NCI-H69 (cell line): ENCODE measurements at places on chromosomes 4 and X.

- DNase-seq: no peak
Measured at GRCh38 chrX:853304-853703, 222.7 kb downstream of the SHOX start.

DNA sequence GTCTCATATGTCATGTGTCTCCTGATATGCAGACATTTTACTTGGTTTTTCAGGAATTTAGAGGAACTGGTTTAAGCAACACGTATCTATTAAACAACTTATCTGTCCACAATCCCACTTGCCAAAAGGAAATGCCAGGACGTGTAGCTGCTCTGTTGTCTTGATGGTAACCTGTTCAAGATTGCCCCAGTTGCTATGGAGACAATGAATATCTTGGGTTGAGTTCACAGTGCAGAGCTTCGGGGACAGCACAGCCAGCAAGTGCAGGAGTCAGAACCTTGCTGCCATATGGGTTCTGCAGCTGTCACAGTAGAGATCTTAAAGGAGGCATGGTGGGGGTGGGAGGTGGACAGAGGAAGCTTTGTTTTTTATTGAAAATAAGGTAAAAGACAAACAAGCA lies 28.7 kb upstream of the FAM9B start:
- DNase-seq: no peak

- peak; percentile 91 for DNase-seq
Measured at GRCh38 chr4:8410641-8411271, 29.8 kb downstream of the ACOX3 start.

DNA sequence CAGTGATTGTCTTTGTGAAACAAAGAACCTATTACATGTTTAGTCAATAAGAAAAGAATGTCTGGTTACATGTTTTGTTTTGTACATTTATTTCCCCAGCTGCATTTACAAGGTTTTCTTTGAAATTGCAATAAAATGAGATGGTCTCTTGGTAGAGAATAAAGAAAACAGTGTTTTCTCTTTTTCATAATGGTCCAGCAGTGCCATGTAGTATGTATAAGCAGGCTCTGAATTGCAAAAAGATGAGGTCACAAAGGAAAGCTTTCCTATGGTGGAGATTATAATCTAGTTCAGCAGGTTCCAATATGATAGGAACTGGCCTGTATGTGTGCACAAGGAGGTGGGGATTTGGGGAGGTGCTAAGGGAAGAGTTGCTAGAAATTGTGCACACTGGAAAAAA lies 1417.3 kb downstream of the STIM2 start:
- DNase-seq: no peak

DNA sequence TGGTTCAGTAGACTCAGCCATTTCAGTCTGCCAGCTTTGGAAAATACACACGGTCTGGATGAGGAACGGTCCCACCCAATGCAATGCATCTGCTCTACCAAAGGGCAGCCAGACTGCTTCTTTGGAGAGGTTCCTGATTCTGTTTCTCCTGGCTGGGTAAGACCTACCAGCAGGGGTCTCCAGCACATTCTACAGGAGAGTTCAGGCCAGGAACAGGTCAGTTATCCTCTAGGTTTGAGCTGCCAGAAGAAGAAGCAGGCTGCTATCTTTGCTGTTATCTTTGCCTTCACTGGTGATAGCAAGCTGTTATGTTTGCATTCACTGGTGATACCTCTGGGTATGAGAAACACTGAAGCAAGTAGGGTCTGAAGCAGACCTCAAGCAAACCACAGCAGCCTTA lies 45.5 kb upstream of the PBDC1 start:
- DNase-seq: no peak

DNA sequence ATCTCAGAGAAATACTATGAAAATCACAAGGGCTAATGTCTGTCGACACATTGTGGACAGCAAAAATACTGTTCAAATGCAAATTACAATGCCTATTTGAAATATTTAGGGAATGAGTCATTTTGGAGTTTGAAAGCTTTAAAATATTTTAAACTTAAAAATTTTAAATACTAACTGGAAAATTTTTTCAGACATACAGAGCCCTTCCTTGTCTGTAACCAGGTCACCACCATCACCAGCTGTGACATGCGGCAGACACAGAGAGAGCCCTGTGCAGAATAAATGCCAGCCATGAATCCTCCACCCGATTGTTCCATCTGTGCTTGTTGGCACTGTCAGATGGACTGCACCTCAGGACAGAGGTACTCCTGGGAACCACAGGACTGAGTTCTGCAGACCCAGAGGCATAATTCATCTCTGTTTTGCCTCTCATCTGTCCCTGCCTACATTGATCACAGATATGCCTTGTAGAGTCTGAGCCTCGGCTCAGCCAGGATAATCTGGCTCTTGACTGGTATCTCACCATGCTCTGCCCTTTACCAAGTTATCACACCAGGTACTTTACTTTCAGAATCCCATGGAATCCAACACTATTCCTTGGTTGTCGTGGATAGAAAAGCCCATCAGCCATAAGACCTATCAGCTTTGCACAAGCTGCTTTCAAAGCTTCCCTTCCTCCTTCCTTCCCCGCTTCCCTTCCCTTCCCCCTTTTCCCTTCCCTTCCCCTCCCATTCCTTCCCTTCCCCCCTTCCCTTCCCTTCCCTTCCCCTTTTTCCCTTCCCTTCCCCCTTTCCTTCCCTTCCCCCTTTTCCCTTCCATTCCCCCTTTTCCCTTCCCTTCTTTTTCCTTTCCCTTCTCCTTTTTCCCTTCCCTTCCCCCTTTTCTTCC lies 67.2 kb downstream of the TBC1D9 start:
- peak; percentile 55 for DNase-seq

DNA sequence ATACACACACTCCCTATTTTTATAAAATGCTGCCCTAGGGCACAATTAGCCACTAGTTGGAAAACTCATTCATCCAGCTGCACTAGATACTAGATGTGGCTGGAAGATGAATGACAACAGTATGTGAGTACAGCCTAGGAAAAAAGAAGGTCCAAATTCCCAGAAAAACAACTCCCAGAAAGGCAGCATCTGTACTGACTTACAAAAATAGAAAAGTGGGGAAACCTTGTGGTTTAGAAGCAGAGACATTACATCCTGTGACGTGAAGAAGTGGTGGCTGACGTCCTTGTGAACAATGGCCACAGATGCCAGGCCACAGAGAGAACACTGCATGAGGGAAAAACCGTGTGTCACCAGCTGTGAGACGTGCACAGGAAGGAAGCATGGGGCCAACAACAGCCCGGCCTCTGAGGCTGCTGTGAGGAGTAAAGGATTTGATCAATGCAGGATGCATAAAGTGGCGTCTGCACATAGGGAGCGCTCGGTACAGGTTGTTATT lies 81.2 kb downstream of the SPRY1 start:
- DNase-seq: peak; percentile 23

- no peak for DNase-seq
Measured at GRCh38 chr4:80101071-80101791, 28.2 kb upstream of the ANTXR2 start.

DNA sequence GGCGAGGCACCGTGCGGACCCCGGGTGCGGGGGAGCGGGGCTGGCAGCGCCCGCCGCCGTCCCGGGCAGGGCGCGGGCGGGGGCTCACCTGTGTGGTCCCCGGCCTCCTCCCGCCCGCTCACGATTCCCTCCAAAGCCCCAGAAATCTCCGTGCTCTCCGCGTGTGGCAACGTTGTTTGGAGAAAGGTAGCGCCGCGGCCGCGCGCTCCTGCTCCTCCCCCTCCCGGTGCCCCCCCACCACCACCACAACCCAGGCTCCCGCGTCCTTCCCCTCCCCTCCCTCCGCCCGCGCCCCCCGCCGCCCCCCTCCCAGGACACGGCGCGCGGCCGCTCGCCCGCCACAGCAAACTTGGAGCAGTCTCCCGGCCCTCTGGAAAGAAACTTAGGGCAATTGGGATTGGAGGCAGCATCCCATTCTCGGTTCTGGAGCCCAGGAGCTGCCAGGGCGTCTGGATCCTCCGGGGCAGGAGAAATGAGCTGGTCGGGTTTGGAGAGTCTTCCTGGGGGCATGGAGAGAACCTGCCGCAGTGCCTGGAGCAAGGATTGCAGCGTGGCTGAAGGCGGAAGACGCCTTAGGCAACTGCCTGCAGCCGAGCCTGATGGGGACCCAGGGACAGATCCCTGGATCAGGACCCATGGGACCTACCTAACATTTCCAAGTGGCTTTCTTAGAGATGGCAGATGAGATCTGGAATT lies 855 bp downstream of the KLF3 start:
- DNase-seq: peak; percentile 86

- DNase-seq: no peak
Measured at GRCh38 chr4:13694256-13694655, 66.7 kb upstream of the BOD1L1 start.

- peak; percentile 72 for DNase-seq
Measured at GRCh38 chr4:121252224-121252806, 88.2 kb upstream of the TNIP3 start.

GRCh38 chr4:137249112-137249511 lies 283.2 kb downstream of the PCDH18 start:
- DNase-seq: no peak

DNA sequence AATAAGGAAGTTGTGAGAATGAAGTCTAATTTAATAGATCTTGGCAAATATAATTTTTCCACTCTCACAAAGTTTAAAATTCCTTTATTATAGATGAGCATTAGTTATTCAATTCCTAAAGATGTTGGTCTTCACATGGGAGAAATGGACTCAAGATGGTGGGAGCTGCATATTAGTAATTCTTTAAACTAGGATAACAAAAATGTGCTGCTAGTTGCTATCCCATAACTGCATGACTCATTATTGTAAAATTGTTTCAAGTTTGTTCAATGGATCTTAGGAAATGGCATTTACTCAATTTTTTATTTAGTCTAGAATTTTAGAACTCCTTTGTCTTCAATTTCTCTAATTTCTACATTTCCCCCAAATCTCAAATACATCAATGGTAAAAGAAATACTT lies 155.8 kb downstream of the ATP10D start:
- no peak for DNase-seq

- DNase-seq: peak; percentile 49
Measured at GRCh38 chr4:119152741-119153140, 17.1 kb downstream of the MYOZ2 start.

- peak; percentile 35 for DNase-seq
Measured at GRCh38 chr4:83662204-83662603, 126.3 kb downstream of the GPAT3 start.

- no peak for DNase-seq
Measured at GRCh38 chrX:32644476-32645245, 566.7 kb downstream of the DMD start.

DNA sequence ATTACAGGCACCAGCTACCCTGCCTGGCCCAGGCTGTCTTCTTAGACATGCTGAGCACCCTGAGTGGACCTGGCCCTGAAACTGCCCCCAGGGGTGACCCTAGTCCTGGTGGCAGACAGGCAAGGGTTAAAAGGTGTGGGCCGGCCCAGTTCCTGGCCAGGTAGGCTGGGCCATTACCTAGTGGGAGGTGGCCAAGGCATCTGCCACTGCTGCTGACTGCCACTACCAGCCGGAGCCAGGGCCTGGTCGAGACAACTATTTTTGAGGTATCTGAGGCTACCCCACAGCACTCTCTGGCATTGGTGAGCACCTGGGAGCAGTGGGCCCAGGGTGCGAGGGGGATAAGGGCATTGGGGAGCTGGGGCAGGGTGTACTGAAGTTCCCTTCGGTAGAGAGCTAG lies at the start of gene CCDC120:
CCDC120 (plus strand) TSS at position 206 of the 400 bp plus-strand sequence. CDS start 3,043 bp downstream, outside the sequence.
- no peak for DNase-seq

DNA sequence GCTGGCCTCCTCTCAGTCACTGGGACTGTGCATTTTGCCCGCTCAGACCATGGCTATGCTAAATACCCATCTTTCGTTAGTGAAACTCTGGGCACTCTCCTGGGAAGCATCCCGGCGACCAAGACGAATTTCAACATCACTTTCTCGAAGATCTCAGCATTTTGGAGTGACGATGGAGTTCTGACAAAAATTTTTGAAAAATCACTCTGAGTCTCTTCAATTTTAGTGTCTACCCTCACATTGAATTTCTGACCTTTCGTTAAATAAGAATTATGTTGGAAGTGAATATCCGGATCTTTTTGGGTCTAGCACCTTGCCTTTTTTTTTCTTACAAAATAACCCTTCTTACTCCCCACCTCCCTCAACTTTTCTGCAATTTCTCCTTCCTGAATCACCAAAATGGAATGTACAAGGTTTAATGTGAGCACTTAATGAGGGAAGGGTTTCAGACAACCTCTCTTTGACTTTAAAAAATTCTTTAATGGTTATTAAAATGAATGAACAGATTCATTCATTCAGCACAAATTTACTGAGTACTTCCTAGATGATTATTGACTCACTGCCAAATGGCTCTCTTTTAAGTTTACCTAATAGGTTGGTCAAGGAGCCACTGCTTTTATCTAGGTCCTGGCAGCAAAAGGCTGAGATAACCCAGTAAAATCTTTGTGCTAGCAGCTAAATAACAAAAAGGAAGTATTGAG lies 746 bp upstream of the AADAT start:
- peak; percentile 9 for DNase-seq

DNA sequence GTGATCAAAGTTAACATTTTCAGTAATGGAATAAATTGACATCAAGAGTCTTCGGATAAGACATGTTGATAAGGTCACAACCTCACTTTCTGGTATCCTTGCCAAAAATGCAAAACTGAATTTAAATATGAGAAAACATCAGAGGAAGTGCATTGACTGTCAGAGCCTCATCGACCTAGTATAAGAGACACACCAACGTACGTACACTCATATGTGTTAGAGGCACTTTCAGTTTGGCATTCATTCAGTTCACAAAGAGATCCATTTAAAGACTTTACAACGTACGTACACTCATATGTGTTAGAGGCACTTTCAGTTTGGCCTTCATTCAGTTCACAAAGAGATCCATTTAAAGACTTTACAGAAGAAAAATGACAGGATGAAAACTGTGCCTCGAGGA lies 280.3 kb downstream of the INPP4B start:
- no peak for DNase-seq

DNA sequence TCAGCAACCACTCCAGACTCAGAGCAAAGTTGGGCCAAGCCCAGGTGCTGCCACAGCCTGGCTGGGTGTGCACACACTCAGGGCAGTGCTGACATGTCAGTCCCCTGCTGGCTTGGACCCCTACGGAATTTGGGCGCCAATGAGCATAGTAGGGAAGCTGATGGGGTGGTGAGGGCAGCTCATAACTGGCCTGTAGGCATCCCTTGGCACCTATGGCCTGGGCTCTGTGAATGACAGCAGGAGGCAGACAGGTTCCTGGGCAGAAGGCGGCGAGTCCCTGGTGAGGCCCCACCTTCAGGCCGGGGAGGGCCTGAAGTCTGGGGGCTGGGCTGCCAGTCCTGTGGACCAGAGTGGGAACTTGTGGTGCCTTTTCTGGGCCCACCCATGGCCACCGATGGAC lies 15.9 kb upstream of the TMEM185A start:
- no peak for DNase-seq

DNA sequence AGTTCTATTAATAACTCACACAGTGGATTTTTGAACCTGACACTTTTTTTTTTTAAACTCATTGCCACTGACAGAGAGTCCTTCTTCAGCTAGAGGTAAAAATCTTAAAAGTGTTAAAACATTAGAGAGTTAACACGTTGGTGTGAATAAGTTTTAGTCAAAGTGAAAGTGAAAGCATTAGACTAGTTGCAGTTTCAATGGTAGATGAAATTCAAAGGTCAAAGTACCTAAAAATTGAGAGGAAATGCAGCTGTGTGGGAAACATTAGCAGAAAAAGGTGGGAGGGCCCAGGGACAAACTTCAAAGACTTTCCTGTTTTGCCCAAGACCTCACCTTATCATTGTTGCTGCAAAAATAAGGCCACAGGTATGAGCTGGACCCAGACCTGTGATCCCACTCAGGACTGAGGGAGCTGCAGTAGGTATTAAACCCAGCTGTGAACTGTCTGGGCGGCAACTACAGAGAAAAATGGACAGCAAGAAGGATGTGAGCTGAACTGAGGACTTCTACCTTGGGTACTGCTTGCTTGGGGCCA lies 17.6 kb upstream of the GABRA4 start:
- no peak for DNase-seq
